CD4-positive, alpha-beta T cell treated with Interleukin-15 for 4 hours (primary cell): ENCODE measurements at places on chromosomes 6 and 20.

DNA sequence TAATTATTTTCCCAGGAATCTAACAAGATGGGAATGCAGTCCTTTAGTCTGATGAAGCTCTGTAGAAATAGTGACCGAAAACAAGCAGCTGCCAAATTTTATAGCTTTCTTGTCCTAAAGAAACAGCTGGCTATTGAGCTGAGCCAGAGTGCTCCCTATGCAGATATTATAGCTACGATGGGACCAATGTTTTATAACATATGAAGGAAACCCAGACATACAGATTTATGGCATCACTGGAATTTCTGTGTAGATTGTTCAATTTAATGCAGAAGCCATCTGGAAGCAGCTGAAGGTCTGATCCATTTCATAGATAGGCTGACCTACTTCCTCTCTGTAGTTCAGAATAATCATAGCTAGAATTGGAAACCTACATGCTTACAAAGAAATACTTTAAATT, 11.8 kb upstream of the SNPH start:
- no peak for DNase-seq

DNA sequence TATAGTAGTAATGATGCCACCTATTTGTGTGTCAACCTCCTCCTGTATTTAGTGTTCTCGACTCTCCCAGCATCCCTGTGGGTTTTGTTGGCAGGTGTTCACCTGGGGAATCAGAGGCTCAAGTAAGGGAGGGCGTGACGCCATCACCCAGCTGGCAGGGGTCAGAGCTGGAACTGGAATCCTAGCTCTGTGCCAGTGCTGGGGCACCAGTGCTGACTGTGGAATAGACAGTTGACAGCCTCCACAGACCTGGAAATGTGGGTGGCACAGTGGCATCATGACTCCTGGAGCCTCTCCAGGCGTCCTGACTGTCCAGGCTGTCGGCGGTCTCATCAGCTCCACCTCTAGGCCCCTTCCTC, 102.8 kb downstream of the SYCP2 start:
- DNase-seq: no peak

- no peak for DNase-seq
Measured at GRCh38 chr6:66522864-66523263, 815.8 kb upstream of the EYS start.

- no peak for DNase-seq
Measured at GRCh38 chr20:37892001-37892400, 10.9 kb upstream of the VSTM2L start.

GRCh38 chr6:75746221-75746620, 2.8 kb upstream of the MYO6 start:
- no peak for DNase-seq

DNA sequence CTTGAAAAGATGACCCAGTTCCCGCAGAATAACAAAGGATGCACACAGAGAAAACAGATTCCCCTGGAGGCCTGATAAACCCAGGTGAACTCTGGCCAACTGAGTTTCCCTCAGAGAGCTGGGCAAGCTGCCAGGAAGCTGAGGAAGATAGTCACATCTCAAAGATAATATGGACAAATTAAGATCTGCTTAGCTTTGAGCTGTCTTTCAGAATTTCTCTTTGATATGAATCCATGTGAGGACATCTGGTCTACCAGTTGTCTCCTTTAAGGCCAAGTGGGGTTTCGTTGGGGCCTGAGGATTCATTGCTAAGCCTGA, 59.5 kb downstream of the ID4 start:
- no peak for DNase-seq

DNA sequence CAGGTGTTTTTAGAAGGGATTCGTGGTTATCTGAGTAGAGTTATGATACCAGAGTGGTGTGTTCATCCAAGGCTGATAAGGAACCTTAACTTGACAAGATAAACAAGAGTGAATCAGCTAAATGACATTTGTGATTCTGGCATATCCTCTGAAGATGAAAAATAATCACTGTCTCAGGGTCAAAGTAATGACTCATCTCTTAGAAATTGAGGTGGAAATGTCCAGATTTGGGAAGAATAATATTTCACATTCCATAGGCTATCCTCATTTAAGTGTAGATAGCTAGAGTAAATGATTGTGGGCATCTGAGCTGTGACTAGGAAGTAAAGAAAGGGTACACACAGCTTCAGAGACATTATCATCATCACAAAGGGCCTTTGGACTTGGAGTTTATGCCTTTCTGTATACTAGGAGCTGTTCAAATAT, 255.7 kb downstream of the GJA1 start:
- DNase-seq: no peak

GRCh38 chr6:119643876-119644275, 294.3 kb upstream of the MAN1A1 start:
- DNase-seq: no peak

DNA sequence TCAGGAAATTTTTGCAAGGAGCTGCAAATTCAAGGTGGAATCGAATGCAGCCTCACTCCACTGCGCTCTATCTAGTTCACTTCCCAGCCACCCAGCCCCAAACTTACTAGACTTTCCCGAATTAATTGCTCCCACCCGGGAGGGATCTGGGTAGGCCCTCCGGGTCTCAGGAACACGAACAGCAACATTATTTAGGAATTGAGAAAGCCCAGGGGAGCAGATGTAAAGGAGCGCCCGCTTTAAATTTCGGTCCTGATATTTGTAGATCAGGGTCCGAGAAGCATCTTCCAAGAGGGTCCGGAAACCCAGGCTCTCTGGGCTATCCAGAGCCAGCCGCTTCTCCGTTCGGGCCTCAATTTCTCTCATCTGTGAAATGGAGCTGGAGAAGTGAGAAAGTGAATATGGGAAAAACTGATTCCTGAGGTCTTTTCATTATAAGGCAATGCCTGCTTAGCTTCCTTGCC, 490 bp upstream of the ID1 start:
- no peak for DNase-seq
